ENCODE measurements at places on chromosomes 1 and 21. TPM values are rescaled to one million over a fixed set of nuclear protein-coding genes. Genes with fewer than 3 reads are reported as not detected.

VSIG8 gene
- total RNA-seq, result not detected

DNA sequence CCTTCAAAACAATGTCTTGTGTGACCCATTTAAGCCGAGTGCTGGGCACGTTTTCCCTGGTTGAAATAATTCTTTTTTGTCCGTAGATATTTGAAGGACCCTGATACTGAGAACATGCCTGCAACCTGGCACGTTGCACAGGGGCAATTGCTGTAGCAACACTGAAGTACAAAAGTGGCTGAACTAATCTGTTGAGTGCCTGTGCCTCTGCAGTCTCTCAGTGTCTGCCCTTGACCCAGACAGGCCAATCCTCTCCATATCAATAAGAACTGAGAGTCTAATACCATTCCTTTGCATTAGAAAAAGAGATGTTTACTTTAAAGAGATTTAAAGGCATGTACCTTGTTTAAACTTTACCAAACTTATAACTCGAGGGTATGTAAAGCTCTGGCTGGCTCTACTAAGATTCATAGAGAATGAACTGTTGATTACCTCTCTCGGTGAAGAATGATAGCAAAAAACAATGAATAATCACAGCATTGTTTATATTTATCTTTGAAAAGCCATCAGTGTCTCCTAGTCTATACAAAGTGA, 2.4 kb downstream of the GREM2 start:
- no peak for DNase-seq

- no peak for DNase-seq
Measured at GRCh38 chr21:16832791-16833190, 680.1 kb upstream of the CXADR start.

GRCh38 chr1:155003227-155003765, 694 bp downstream of the ZBTB7B start:
- DNase-seq, result no peak

DNA sequence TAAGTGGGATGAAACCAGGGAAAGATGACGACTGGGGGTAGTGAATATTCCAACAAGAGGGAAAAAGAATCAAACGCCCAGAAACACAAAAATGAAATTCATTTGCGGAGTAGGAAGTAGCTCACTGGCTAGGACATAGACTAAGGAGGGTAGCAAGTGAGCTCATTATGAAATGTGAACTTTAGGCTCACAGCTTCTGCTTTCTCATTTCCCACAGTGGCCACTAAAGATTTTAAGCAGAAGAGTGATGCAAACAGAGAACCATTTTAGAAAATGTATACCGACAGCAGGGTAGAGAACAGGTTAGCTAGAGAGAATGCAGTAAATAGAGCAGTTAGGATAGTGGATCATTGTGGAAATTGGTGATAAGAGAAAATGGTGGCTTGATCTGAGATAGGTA, 3.5 kb downstream of the CD48 start:
- no peak for DNase-seq

DVL1 gene
- 60.5 TPM for total RNA-seq

- no peak for DNase-seq
Measured at GRCh38 chr1:161172776-161173376, 4.4 kb downstream of the B4GALT3 start.

DNA sequence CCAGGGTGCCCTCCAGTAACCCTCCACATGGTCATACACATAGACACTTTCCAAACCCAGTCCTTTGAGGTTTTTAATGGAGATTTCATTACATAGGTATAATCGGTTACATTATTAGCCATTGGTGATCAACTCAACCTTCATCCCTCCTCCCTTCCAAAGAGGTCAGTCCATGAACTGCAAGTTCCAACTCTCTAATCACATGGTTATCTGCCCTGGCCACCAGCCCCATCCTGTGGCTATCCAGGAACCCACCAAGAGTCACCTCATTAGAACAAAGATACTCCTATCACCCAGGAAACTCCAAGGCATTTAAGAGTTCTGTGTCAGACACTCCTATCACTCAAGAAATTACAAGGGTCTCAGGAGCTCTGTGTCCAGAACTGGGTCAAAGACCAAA, 12.2 kb downstream of the ATP1A4 start:
- DNase-seq, result no peak

- no peak for DNase-seq
Measured at GRCh38 chr1:29162476-29163138, 19.1 kb downstream of the SRSF4 start.

DNA sequence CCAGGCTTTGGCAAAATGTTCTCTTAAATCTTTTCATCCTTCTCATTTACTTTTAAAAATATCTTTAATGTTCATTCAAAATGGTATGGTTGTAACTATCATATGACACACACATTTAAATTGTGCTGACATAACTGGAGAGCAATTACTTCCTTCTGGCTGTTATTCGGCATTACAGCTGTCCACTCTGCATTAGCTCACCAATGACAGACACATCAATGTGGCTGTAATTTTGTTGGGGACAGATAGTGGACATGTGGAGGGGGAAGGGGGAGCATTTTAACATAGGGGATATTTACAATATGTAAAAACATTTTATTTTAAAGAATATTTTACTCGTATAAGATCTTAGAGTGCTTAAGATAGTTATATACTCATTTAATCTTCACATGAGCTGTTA, 319.8 kb downstream of the HMCN1 start:
- DNase-seq, result no peak

PTPRU gene
- 2.8 TPM for total RNA-seq

DNA sequence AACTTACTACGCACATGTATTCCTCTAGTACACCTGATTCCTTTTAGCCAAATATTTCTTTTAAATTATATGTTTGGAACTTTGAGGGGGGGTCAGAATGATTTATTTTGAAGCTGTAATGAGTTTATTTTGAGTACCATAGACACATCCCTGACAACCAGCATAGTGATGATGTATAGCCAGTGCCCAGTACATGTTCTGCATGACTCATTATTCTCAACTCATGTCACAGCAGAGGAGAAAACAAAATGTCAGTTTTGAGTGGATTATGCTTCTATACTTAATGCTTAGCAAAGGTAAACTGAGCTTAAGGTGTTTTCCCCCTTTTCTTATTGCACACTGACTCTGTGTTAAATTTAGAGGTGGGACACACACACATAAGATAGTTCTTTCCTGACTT, 22.4 kb upstream of the LEPR start:
- no peak for DNase-seq

- no peak for DNase-seq
Measured at GRCh38 chr1:109713636-109714035, 1.6 kb downstream of the GSTM5 start.

DNA sequence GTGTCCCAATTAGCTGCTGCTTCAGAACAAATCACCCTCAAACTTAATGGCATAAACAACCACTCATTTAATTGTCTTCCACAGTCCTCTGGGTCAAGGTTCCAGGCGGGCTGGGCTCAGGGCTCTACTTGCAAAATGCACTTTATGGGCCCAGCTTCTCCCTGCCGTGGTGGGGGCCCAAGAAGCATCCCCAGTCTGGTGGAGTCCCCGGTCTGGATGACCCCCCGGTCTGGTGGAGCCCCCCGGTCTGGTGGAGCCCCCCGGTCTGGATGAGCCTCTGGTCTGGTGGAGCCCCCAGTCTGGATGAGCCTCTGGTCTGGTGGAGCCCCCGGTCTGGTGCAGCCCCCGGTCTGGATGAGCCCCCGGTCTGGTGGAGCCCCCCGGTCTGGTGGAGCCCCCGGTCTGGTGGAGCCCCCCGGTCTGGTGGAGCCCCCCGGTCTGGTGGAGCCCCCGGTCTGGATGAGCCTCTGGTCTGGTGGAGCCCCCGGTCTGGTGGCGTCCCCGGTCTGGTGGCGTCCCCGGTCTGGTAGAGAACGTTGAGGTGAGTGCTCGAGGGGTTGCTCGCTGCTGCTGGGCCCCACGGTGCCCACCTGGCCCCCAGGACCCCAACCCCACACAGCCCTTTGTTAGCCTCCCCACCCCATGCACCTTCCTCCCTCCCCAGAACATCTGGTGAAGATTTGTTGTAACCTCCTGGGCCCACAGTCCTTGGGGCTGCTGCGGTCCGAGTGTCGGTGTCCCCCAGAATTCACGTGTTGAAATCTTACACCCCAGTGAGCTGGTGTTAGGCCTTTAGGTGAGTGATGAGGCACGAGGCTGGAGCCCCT, 33.8 kb downstream of the POFUT2 start:
- no peak for DNase-seq

- DNase-seq, result no peak
Measured at GRCh38 chr21:21466752-21467151, 468.5 kb downstream of the NCAM2 start.

- DNase-seq, result no peak
Measured at GRCh38 chr1:228793032-228793431, 57.8 kb downstream of the RHOU start.

DNA sequence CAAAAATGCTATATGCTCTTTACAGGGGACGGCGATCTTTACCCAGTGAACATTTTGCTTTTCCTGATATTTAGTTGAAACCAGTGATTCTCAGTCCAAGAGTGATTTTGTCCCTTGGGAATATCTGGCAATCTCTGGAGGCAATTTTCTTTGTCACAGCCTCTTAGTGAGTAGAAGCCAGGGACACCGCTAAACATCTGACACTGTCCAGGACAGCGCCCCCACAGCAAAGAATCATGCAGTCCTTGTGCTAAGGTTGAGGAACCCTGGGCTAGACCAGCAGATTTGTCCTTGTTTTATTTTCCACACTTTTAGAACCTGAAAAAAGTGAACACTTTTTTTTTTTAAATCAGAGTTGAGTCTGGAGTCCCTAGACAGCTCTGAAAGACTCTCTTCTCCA, 13.1 kb downstream of the EVA1C start:
- no peak for DNase-seq

DNA sequence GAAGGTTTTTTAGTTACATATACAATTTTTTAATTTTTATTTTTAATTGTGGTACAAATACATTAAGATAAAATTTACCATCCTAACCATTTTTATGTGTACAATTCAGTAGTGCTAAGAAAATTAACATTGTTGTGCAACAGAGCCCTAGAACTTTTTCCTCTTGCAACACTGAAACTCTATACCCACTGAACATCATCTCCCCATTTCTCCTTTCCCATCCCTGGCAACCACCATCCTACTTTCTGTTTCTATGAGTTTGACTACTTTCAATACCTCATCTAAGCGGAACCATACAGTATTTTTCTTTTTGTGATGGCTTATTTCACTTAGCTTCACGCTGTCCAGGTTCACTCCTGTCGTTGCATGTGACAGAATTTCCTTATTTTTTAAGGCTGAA, 54.1 kb downstream of the PALMD start:
- no peak for DNase-seq

DNA sequence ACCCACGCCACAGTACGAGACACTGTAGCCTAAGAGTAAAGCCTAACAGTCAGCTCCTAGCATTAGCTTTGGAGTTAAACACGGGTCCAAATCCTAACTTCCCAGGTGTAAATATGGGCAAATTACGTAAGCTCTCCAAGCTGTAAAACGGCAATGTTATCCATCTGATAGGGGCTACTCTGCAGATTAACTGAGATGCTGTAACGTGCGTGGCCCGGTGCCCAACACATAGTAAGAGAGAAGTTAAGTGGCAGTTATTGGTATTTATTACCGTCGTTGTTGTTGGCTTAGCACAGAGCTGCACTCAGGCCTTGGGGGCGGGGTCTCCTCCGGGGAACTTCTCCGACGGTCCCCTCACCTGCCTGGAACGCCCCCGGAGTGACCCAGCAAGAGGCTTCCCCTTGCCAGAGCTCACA, 457 bp downstream of the TRAPPC3 start:
- no peak for DNase-seq

GRCh38 chr1:112833806-112834205, 118.7 kb upstream of the PPM1J start:
- DNase-seq, result no peak

- no peak for DNase-seq
Measured at GRCh38 chr1:85453640-85454194, 11.2 kb downstream of the DDAH1 start.

- DNase-seq, result no peak
Measured at GRCh38 chr1:31539329-31539728, 37.0 kb upstream of the TINAGL1 start.

S100A7A gene
- total RNA-seq, result not detected

ZCCHC17 gene
- 52.6 TPM for total RNA-seq

DNA sequence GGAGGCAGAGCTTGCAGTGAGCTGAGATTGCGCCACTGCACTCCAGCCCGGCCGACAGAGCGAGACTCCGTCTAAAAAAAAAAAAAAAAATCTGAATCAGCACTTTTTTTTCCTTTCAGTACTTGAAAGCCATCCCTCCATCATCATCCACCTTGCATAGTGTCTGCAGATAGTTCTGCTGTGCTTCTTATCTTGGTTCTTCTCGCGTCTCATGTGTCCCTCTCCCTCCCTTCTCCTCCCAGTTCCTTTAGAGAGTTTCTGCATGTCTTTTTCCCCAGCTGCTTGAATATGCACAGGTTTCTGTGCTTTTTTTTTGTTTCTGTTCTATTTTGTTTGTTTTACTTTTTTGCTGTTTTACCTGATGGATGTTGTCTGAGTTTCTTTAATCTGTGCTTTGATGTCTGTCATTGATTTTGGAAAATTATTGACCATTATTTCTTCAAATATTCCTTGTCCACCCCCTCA, 3.9 kb upstream of the COL18A1 start:
- no peak for DNase-seq

- peak; percentile 7 for DNase-seq
Measured at GRCh38 chr1:91997607-91998195, 32.1 kb upstream of the EPHX4 start.

DNA sequence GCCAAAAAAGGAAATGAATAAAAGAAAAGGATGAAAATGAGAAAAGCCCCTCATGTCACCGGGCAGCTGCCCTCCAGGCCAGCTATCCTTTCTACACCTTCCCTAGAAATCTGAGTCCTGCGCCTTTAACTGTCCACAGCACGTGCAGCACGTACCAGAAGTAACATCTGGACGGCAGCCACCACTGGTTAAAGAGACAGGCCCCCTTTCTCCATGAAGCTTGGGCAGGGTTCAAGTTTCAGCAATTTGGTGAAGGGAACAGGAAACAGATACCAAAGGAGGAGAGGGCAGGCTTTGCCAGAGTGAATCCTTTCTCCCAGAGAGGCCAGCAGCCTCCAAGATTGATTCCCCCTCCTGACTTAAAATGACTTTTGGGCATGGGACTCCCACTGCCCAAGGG, 3.6 kb upstream of the KIAA2013 start:
- DNase-seq, result no peak

- peak; percentile 79 for DNase-seq
Measured at GRCh38 chr1:8094481-8095241, 68.6 kb upstream of the ERRFI1 start.

DNA sequence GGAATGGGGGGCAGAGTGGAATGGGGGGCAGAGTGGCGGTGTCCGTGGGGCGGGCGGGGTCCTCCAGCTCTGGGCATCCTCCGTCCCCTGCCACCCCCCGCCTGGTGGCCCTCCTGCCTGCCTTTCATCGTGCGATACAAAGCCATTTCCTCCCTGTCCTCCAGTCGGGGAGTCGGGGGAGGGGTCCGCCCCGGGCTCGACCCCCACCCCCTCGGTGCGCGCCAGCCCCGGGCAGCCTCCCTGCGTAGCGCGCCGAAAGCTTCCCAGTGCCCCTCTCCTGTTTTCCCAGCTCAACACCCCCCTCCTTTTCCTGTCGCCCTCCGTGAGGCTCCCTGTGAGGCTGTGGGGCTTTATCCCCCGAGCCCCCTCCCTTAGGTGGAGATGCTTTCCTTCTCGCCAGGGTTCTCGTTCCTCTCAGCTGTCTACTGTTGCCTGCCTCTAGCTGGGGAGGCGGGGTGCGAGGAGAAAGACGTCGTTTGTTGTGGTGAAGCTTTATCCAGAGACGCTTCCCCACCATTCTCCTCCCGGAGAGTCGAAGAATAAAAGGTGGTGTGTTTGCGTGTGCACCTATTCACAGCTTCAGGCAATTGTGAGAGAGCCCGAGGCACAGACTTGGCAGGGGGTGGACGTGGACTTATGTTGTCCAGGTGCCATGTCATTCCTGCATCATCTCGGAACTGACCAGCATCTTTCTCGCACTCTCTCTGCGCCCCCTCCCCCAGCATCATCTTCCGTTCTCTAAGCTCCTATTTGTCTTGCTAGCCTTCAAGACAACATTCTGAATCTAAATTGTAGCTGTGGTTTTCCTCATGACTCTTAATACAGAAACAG, 848 bp downstream of the DNM3 start:
- no peak for DNase-seq
